Parietal lobe (tissue), 2 donors: ENCODE measurements at places on chromosomes 7 and 10. TPM values are rescaled to one million over a fixed set of nuclear protein-coding genes. Genes with fewer than 3 reads are reported as not detected.

The COL28A1 gene
- 1.3 TPM for total RNA-seq

The TRIL gene
- total RNA-seq: 8.8 TPM

The PLPP4 gene
- 22.5 TPM for total RNA-seq

The AKR1C3 gene
- 4.7 TPM for total RNA-seq

The CNPY1 gene
- total RNA-seq: not detected

The IL2RA gene
- total RNA-seq: not detected

The ACSM6 gene
- total RNA-seq: not detected

The LMBR1 gene
- 156 TPM for total RNA-seq

The PRSS37 gene
- total RNA-seq: not detected

The MDFIC gene
- total RNA-seq: 5.3 TPM
